CD4-positive, CD25-positive, alpha-beta regulatory T cell (primary cell): ENCODE measurements at places on chromosomes 16 and 17. TPM values are rescaled to one million over a fixed set of nuclear protein-coding genes. Genes with fewer than 3 reads are reported as not detected.

ABCA10 gene
- 0.11 TPM for polyA plus RNA-seq

ZG16 gene
- polyA plus RNA-seq = not detected

EPOP gene
- polyA plus RNA-seq = not detected

CNGB1 gene
- polyA plus RNA-seq = not detected
